ENCODE measurements at places on chromosomes 16 and 17.

- DNase-seq = no peak
Observed at GRCh38 chr16:24989494-24989893, 25.7 kb downstream of the ARHGAP17 start.

DNA sequence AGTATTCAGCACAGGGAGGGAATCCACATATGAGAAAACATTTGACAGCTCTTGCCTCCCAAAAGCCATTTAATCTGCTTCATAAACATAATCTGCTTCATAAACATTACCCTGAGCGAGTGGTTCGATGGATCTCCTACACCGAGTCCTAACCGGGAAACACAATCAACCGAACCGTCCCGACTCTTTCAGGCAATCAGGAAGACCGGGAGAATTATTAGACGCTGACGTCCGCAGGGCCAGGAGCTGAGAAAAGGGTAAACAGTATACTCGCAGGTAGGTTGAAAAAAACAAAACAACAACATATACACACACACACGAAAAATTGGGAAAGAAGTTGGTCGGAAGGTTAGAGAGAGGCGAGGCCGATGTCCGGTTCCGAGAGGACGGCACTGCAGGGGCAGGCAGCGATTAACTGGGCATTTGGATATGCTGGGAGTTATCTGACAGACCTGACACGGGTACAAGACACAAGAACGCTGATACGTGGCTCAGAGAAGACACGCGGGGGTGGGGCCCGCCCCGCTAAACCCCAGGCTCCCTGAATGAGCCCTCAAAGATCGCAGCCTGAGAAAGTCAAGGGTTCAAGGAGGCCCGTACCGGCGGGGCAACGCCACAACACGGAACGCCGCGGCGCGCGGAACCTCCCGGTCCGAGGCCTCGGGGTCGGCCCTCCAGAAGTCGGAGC lies 585 bp downstream of the AP1G1 start:
- peak; percentile 19 for DNase-seq

- no peak for DNase-seq
Observed at GRCh38 chr17:69424287-69425041, 10.0 kb downstream of the MAP2K6 start.

DNA sequence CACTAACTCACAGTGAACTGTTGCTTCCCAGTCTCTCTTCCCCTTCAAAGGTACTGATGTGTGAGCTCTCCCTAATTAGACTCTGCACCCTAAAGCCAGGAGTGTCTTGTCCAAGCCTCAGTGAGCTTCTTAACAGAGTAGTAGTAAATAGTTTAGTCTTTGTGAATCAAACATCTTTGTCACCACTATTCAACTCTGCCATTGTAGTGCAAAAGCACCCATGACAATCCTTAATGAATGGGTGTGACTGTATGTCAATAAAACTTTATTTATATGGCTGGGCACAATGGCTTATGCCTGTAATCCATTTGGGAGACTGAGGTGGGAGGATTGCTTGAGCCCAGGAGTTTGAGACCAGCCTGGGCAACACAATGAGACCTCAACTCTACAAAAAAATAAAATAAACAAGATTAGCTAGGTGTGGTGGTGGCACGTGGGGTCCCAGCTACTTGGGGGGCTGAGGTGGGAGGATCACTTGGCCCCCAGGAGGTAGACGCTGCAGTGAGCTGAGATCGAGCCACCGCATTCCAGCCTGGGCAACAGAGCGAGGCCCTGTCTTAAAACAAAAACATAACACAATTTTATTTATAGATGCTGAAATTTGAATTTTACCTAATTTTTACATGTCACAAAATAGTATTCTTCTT lies 45.5 kb upstream of the TNRC6A start:
- DNase-seq = no peak

DNA sequence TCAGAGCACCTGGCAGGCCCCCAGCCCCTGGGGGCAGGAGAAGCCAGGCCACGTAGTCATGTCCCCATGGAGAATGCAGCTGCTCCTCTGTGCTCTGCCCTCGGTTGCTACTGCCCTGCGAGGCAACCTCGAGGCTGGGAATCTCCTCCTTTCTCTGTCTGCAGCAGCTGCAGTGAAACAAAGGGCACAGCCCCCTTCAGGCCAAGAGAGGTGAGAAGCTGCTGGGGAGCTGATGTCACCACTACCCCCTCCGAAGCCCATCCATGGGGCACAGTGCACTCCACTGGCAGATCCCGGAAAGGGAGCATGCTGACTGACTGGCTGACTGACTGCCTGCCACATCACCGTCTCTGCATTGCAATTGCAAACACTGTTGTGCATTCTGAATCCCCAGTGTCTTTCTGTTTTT lies 103.7 kb downstream of the GRIN2A start:
- no peak for DNase-seq

DNA sequence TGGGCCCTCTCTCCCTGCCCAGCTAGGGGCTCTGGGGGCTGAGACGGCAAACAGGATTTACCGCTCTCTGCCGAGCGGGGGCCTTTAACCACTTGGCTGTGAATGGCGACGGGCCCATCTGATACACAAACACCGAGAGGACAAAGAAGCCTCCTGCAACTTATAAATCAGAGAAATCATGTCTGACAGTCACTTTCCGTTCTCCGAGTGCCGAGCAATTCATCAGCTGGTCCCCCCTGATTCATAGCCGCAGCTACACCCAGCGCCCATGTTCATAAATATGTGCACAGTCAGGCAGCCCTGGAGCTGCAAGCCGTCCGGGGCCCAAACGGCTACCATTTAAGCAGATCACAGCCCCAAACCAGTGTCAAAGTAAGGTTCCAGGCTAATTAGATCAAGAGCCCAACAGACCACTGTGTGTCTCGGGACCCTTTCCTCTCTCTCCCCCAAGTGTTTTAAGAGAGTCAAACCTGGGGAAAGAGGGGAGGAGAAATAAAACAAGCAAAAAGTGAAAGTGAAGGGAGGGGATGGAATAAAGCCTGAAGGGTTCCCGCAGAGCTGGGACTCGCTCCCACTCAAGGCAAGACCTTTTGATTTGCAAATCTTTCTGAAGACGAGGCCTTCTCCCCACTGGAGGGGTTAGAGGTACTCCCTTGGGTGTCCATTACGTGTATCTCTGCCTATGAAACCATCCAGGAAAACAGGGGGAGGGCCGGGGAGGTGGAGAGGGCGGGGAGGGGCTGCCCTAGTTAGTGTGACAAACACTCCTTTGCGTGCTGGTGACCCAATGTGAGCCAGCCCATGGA lies 154.7 kb downstream of the C16orf78 start:
- peak; percentile 33 for DNase-seq

DNA sequence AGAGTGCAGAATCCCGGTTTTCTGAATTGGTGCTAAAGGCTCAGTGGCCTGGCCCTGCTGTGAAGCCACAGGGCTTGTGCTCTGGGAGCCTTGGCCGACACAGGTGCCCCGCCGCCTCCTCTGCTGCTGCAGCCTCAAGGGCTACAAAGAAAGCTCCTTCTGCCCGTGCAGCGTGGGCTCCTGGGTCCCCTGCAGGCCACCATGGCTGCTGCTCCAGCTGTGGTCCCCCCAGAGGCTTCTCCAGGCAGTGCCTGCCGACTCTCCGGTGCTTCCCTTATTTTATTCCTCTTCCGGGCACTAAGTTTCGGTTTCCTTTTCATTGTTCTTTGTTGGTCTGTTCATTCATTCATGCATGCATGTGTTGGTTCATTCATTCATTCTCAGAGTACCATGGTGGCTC lies 53.1 kb downstream of the CMIP start:
- no peak for DNase-seq

GRCh38 chr17:48310748-48311213 lies 119.2 kb downstream of the SKAP1 start:
- no peak for DNase-seq

GRCh38 chr17:58747674-58748073 lies 8.0 kb upstream of the PPM1E start:
- no peak for DNase-seq

DNA sequence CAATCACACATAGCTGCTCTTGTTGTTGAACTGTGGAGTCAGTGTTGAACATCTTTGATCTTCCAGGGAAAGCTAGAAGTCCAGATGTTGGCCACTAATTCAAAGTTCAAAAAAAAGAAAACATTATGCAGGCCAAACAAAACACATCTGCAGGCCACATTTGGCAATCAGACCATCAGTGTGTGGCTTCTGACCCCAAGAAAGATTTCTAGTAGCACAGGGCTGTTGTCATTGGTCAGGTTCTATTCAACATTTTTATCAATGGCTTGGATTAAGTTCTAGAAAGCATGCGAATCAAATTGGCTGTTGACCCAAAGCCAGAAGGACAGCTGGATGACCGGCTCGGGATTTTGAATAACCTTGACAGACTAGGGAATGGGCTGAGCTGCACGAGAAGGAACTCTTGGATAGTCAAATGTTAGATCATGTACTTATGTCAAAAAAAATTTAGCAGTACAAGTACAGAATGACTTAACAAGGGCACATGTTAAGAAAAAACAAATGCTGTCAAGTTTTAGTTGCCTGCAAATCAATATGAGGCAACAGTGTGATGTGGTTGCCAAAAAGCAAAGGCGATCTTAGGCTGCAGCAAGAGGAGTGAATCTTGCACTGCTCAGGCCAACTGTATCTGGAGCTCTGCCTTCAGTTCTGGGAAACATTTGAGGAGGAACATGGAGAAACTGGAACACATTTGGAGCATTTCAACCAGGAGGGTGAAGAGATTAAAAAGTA lies 187.6 kb downstream of the RGS9 start:
- peak; percentile 8 for DNase-seq

- DNase-seq = peak; percentile 72
Observed at GRCh38 chr16:28067604-28068379, 4.3 kb upstream of the GSG1L start.

DNA sequence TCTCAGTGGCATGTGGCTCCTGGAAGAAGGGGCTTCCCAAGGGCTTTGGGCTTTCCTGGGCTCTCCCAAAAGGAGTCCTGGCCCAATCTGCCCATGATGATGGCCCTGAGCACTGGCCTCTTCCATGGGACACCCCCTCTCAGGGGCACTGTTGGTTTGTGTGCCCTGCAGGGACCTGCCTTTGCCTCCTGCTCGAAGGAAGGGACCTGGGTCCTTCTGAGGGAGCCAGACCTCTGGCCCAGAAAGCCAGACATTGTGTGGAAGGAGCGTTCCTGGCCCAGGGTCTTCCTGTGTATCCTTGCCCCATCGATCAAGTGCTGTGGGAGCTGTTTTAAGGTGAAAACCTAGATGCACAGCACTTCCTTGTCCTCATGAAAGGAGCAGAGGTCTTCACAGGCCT lies 1689.3 kb downstream of the TP53TG3F start:
- DNase-seq = no peak

DNA sequence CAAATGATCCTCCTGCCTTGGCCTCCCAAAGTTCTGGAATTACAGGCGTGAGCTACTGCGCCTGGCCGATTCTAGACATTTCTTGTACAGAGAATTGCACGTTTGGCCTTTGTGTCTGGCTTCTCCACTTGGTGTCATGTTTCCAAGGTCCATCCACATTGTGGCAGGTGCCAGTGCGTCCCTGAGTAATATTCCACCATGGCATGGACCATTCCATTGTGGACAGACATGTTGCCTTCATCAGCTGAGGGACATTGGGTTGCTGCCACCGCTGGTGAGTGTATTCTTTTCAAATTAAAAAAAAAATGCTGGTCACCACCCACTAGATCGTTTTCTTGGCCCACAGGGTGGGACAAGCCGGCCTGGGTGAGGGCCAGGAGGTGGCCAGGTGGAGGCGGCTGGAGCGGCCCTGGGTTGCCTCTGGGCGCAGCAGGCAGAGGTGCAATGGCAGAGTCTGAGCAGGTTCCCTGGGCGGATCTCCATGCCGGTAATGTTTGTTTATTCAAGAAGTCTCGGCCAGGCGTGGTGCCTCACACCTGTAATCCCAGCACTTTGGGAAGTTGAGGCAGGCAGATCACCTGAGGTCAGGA lies 274.1 kb downstream of the SEC14L1 start:
- DNase-seq = no peak

GRCh38 chr16:10206215-10206614 lies 24.0 kb upstream of the GRIN2A start:
- DNase-seq = no peak

DNA sequence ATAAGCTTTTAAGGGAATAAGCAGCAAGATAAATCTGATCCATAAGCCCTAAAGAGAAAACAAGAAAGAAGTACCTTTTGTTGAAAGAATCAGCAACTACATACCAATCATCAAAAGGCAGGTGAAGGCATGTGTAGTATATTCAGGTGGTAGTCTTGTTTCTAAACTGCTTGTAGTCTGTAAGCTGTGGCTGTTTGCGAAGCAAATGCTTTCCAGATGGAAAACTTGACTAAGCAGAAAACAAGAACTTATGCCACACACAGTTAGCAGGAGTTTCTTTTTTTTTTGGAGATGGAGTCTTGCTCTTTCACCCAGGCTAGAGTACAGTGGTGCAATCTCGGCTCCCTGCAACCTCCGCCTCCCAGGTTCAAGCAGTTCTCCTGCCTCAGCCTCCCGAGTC lies 5.7 kb downstream of the CBX1 start:
- DNase-seq = no peak

DNA sequence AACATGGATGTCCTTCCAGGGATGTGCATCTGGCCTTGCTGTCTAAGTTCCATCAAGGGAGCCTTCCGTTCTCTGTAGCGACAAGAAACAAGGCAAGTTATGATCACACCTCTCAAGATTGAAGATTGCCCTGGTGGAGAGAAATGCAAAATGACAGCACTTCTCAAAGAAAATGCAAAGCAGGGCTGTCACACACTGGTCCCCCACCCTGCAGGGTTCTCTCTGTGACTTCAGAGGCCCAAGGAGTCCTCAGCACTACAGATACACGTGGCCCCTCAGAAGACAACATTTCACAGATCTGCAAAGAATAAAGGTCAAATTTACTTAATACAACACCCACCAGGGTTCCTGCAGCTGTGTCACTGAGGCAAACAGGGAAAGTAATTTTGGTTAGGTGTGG lies 60.7 kb upstream of the TEX2 start:
- no peak for DNase-seq

GRCh38 chr16:79810449-79811189 lies 210.1 kb upstream of the MAF start:
- DNase-seq = no peak

GRCh38 chr16:1050516-1050915 lies 22.0 kb upstream of the SSTR5 start:
- DNase-seq = no peak

DNA sequence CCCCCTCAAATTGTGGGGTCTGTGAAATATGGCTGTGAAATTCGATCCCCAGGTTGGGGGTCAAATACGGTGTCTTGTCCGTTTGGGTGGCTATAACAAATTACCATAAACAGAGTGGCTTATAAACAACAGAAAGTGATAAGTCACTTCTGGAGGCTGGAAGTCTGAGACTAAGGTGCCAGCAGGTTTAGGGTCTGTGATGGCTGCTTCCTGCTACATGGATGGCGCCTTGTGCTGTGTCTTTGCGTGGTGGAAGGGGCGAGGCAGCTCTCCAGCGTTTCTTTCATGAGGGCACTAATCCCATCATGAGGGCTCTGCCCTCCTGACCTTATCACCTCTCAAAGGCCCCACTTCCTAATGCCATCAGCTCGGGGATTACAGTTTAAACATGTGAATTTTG lies 120.0 kb downstream of the IRF8 start:
- no peak for DNase-seq

All from cardiac fibroblast (primary cell).